ENCODE measurements at places on chromosomes 3 and 15.

DNA sequence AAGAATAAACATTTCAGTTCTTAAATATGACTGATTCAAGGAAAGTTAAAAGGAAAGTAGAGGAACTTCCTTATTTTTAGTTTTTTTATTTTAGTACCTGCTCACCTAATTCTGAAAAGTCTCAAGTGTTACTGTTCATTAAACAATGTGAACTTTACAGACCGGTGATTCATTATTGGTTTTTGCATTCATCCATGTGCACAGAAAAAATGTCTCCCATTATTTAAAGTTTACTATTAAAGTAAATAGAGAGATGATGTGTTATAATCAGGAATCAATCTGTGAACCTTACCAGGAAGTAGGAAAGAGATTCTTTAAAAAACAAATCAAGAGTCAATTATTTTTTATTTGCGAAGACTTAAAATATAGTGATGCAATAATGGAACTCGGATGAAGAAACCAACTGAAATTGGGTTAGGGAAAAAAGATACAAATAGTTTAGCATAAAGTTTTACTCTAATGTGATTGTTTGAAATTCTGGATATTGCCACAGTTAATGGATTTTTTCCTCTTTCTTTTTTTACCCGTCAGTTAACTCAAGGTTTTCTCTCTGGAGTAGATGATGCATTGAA is 119.4 kb upstream of the SAMMSON start:
- no peak for DNase-seq

GRCh38 chr3:102443021-102443420 is 8.2 kb downstream of the ZPLD1 start:
- DNase-seq: no peak

GRCh38 chr3:50523279-50523811 is 19.9 kb upstream of the CACNA2D2 start:
- DNase-seq: no peak

- no peak for DNase-seq
These were observed 5.6 kb upstream of the AP3S2 start for GRCh38 chr15:89899295-89899945.

DNA sequence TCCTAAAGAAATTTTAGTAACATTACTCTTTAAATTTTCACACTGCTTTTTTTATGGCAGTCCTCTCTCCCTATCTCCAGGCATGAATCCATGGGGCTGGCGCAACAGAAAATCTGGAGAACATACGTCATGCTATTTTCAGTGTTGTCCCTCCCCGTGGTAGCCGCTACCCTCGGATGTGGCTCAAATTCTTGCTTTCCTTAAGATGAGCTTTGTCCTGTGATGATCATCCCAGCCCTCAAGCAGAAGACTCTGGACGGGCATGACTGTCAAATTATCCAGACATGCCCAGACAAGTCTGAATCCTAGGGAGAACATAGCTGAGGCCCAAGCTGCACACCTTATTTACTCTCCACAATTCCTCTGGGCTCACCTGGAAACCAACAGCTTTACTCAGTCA is 49.1 kb downstream of the FMN1 start:
- no peak for DNase-seq

DNA sequence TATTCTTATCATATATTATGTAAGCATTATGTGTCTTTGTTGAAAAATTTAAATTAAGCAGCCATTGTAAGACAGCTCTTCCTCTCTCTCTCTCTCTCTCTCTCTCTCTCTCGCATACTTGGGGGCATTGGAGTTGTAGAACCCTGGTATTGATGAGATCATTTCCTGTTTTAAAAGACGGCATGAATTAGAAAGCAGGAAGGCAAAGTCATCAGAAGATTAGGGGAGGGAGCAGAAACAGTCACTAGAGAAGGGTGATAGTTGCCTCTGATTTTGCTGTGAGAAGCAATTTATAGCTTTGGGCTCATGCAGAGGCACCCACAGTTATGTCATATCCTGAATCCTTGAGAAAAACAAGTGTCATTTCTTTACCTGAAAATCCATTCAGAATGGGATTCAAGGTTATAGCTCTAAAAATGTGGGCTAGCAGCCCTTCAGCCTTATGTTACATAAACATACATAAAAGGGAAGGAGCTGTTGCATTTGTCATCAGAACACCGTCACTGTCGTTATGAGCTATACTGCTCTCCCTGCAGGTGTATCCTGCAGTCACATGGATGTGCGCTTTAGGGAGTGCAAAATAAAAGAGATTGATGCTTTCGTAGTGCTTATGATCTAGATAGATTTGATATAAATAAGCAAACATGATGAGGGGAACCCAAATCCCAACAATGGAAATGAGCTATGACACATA is 213.8 kb downstream of the NR1D2 start:
- DNase-seq: no peak

GRCh38 chr3:197458179-197458707 is 97.5 kb downstream of the BDH1 start:
- DNase-seq: no peak

DNA sequence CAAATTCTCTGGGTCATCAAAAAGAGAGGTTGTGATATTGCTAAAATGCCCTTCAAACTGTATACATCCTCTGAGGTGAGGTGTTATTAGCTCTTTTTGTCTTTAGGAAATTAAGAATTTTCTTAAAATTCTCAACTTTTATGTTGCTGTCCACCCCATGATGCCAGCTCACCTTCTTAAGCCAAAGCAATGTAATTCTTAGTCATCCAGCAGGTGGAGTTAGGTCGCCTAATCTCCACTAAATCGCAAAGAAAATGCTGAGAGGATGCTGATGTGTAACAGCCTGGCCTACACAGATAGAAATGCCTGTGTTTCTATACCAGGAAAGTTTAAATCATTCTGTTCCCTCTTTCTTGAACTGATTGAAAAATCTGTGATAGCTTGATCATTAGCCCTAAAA is 770.2 kb upstream of the ALCAM start:
- DNase-seq: no peak

DNA sequence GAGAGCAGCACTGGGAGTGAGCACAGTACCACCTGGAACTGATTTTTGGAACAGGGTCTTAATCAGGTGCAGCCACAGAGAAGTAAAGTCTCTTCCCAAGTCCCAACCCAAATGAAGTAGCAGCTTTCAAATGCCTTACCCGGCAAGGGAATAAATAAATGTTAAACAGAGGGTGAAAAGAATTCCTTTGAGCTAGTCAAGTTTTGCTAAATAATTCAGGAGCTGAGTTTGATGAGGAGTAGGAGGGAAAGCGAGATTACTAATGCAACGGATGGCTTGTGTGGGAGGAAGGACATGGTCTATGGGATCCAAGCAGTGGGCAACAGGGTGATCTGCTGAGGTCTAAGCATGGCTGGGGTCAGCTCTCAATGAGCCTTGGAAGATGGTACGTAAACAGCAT is 204.5 kb upstream of the ST8SIA2 start:
- no peak for DNase-seq

GRCh38 chr3:39631136-39631535 is 163.7 kb downstream of the MOBP start:
- no peak for DNase-seq

DNA sequence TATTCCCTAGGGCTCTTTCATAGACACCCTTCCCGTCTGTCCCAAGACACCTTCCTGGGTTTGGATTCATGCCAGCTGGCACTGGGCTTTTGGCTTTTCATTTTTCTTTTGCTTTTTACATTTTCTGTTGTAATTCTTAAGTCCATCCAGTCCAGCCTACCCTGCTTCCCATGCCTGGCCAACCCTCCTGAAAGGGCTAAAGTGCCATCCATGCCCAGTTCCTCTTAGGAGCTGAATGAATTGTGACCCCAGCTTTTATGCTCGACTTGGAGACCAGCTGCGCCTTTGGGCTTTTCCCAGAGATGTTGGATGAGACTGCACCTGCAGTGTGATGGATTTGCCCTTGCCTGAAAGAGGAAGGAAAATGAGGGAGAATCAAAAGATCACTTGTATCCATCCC is 25.8 kb downstream of the LRRN1 start:
- DNase-seq: no peak

GRCh38 chr15:85688711-85689110 is 106.0 kb downstream of the KLHL25 start:
- DNase-seq: no peak

DNA sequence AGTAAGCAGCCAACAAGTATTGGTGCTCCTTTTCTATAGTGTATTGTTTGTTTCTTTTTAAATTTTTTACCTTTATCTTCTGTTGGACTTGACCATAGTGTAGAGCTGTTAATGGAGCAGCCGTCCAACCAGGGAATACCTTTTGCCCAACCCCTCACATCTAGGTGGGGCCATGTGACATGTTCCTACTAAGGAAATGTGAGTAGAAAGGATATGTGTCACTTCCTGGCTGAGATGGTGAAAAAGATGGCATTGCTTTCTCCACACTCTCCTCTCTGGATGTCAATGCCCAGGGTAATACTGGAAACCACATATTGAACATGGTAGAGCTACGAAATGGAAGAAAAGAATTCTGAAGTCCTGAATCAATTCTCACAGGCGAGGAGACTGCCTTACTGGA is 218.8 kb downstream of the TBL1XR1 start:
- DNase-seq: no peak

DNA sequence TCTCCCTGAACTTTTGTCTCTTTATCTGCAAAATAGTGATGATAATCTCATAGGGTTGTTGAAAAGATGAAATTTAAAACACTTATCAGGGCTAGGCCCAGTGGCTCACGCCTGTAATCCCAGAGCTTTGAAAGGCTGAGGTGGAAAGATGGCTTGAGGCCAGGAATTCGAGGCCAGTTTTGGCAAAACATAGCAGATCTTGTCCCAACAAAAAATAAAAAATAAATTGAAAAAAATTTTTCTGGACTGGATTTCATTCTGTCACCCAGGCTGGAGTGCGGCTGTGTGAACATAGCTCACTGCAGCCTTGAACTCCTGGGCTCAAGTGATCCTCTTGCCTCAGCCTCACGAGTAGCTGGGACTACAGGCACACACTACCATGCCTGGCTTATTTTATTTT is 29.6 kb downstream of the LMLN start:
- no peak for DNase-seq

GRCh38 chr15:56261854-56262509 is 18.3 kb upstream of the RFX7 start:
- DNase-seq: no peak

DNA sequence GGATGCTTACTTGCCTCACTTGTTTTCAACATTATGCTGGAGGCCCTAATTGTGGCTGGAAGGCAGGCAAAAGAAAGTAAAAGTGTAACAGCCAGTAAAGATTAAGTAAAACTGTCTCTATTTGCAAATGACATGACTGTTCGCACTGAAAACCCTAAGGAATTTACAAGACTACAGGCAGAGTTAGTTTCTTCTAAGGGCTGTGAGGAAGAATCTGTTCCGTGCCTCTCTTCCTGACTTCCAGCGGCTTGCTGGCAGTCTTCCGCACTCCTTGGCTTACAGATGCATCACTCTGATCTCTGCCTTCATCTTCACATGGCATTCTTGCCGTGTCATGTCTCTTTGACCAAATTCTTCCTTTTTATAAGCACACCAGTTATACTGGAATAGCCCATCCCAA is 86.1 kb downstream of the DLG1 start:
- DNase-seq: no peak

DNA sequence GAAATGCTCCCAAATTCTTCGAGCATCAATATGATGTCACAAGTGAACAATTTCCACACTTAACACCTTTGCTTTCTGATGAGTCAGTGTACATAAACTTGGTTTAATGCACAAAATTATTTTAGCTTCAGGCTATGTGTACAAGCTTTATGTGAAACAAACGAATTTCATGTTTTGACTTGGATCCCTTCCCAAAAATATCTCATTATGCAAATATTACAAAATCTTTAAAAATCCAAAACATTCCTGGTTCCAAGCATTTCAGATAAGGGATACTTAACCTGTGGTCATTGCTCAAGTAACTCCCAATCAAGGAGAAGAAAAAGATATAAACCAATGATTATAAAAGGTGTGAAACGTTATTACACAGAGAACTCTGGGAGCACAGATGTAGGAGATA is 25.2 kb downstream of the RAB5A start:
- no peak for DNase-seq

DNA sequence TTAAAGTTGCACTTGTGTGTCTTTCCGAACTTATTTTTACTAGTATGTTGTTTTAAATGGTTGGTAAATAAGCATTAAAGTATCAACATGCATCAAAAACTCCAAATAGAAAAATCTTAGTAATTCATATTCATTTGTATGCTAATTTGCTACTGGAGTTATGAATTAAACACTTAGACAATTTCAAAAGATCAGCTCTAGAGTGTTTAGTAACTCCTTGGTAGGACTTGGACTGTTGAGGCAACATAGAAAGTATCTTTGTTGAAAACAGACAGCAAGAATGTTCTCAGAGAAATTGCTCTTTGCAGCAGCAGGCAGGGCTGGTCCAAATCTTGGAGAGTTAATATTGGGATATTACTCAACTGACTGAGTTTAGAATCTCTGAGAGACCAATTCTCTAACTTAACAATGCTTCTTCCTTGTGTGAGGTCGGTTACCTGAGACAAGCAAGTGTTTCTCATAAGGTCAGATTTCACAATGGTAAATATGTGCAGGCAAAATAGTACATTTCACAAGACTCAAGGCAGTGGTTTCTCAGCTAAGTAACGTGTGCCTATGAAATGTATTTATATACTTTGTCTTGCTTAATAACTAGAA is 147.8 kb upstream of the IL12A start:
- no peak for DNase-seq
